Neural crest cell (in vitro differentiated cells): ENCODE measurements at places on chromosomes 6 and 20. TPM values are rescaled to one million over a fixed set of nuclear protein-coding genes. Genes with fewer than 3 reads are reported as not detected.

The SEMG1 gene
- total RNA-seq = not detected in 2 replicates

The VGLL2 gene
- 0.16 and 0.25 TPM in 2 replicates for total RNA-seq

The TCF21 gene
- total RNA-seq = not detected in 2 replicates

GRCh38 chr20:50313827-50314677, 123.4 kb downstream of the CEBPB start:
- DNase-seq = no peak

- no peak for DNase-seq
Measured at GRCh38 chr6:20946022-20946421, 411.8 kb downstream of the CDKAL1 start.

The ZNF334 gene
- 21.0 and 21.4 TPM in 2 replicates for total RNA-seq

The SLC17A2 gene
- not detected in 2 replicates for total RNA-seq

GRCh38 chr6:154543628-154544027, 33.1 kb upstream of the CNKSR3 start:
- no peak for DNase-seq

DNA sequence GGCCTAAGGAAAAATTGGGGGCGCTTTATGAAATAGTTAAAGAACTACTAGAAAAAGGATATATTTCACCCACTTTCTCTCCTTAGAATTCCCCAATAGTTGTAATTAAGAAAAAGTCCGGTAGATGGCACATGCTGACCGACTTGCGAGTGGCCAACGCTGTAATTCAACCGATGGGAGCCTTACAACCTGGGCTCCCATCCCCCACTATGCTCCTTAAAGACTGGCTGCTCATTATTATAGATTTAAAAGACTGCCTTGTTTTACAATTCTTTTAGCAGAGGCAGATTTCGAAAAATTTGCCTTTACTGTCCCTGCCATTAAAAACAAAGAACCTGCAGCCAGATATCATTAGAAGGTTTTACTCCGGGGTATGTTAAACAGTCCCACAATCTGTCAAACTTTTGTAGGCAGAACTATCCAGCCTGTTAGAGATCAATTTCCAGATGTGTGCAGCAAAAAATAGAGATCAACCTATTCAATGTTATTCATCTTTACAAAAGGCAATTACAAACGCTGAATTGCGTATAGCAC, 58.5 kb upstream of the PRSS16 start:
- DNase-seq = peak; percentile 39

DNA sequence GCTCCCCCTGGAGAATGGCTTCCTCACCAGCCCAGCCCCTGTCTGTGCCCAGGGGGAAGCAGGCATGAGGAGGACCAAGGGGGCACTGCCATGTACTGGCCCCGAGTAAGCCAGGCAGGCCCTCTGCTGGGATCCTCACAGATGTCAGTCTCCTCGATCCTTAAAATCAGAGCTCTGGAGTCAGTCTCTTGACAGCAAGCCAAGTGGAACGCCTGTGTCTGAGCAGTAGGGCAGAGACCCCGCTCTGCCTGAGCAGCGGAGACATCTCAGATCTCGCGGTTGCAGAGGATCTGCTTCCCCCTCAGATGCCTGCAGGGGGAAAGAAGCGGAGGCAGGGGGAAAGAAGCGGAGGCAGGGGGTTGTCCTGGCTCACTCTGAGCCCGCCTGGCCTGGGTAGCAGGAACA, 92.6 kb downstream of the SNX5 start:
- DNase-seq = no peak

DNA sequence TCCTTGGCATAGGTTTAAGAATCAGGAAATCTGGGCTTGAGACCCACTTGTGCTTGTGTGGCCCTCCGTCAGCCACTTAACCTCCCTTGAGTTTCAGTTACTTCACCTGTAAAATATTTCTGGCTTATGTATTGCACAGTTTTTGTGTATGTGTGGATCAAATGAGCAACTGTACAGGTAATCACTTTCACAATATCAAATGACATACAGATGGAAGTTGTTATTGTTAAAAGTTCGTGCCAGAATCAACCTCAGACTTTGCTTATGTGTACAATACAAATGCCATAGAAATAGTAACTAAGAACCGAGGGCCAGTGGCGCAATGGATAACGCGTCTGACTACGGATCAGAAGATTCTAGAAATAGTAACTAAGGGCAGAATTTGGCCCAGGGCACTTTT, 65.6 kb upstream of the KIF13A start:
- no peak for DNase-seq

- no peak for DNase-seq
Measured at GRCh38 chr6:106746652-106747051, 117.3 kb downstream of the QRSL1 start.

DNA sequence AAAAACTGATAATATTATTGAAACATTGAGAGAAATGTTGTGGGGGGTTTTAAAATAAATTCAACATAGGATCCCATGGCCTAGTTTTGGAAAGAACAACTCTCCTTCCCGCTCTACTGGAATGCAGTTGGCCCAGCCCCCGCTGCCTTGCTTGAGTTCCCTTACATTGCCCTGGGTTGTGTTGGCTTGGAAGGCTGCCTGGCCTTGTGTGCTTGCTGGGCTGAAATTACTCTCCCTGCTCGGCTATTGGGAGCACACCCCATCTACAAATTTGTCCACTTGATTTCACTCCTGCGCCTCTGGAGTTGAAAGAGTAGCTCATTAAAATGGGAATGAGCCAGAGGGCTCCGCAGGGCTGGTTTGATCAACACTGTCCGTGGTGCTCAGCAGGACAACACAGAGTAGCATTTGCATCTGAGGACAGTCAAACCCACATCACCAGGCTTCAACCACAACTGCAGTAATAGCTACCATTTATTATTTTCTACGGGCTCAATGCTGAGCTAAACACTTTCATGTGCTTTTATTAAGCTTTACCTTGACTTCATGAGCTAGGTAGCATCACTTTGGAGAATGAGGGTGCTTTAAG, 35.2 kb downstream of the DOK5 start:
- DNase-seq = no peak

DNA sequence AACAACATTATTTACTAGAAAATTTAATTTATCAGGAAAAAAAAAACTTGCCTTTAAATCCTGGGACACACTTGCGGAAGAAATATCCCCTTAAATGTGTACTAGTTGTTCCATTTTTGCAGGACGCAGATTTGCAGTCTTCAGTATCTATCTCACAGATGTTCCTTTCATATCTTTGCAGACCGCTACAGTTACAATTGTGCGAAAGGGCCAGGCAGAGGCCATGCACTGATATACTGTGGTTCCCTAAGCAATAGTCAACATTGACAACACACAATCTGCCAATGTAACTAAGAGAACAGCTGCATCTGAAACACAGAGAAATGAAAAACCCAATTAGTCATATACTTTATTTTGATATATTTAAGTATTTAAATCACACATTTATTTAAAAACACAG, 411.2 kb downstream of the EYS start:
- DNase-seq = no peak

DNA sequence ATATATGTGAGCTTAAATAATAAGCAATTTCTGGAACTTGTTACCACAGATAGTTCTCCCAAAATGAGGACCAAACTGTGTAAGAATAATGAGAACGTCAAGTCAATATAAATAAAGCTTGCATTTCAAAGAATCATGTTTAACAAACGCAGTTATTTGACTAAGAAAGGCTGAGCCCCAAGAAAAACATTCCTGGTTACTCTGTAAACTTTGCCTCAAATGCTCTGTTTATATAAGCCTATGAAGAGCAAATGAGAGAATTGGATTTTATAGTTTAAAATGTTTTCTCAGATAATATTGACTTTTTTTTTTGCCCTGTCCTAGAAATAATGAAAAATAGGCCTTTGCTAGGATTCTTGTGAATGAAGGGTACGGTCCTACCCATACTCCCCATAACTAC, 81.3 kb downstream of the C6orf52 start:
- DNase-seq = no peak

The SSTR4 gene
- not detected in 2 replicates for total RNA-seq

- DNase-seq = no peak
Measured at GRCh38 chr20:3765171-3765882, 2.2 kb downstream of the ADISSP start.

DNA sequence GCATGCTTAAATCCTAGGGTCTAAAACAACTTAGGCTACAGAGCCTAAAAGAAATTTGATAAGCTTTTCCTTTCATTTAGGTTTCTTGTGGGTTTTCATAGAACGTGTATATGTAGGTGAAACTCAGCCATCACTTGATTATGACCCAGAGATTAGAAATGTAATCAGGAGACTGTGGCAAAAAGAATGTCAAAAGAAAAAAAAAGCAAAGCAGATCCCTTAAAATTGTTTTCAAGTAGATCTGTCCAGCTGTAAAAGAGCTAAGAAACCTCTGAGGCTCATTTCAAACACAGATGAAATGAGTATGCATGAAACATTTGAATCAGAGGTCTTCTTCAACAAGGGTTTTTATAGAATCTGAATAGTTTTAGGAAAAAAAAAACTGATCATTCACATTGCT, 341.3 kb upstream of the PRDM1 start:
- no peak for DNase-seq

The C20orf144 gene
- total RNA-seq = 0.44 and 0.82 TPM in 2 replicates

The PBOV1 gene
- not detected in 2 replicates for total RNA-seq

The MYH7B gene
- total RNA-seq = 0.55 and 0.77 TPM in 2 replicates

DNA sequence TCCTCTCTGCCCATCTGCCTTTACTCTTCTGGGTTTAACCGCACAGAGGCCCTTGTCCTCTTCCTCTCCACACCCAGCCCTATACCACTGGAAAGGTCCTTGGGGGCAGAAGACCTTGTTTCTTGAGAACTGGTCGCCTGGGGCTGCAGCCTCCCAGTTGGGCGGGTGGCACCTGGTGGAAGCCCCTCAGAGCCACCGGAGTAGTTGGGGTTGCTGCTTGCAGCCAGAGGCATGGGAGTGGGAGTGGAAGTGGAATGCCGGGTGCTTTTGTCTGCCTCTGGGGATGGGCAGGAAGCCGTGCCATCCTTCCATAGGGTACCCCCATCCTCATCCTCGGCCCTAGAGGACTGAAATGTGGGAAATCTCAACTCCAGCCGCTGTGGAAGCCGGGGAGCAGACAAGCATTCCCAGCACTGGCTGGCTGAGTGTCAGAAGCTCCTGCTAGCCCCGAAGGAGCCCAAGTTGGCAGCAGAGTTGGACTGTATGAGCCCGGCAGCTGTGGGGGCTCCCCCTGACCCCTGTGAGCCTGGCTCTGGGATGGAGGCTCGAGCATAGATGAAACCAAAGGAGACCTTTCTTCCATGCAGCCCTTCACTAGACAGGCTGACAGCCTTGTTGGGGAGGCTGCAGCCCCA, 1.2 kb downstream of the VSTM2L start:
- DNase-seq = no peak

GRCh38 chr20:35297740-35298139, 5.5 kb upstream of the FAM83C start:
- DNase-seq = no peak

DNA sequence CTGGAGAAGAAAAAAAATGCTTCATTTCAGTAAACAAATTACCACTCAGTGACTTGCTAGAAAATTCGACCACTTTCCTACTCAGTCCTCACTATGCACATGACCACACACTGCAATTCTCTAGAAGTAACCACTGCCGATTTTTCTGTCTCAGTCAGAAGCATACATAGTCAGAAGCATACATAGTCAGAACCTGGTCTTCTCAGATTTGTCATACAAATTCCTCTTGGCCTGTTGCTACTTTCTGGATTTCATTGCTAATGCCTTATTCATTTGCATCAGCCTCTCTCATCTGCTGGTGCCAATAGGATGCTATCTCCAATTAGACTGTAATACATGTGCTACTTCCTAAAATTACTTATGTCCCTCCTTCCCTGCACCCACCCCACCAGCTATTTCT, 10.2 kb upstream of the KIF16B start:
- DNase-seq = no peak

The PTCRA gene
- not detected in 2 replicates for total RNA-seq

The EYA4 gene
- total RNA-seq = 0.86 and 1.6 TPM in 2 replicates

The ESR1 gene
- not detected in 2 replicates for total RNA-seq

GRCh38 chr20:46551522-46552381, 1.3 kb upstream of the OCSTAMP start:
- no peak for DNase-seq

- no peak for DNase-seq
Measured at GRCh38 chr20:23241416-23241815, 109.2 kb upstream of the NXT1 start.

The HLA-DQA2 gene
- total RNA-seq = not detected in 2 replicates

- DNase-seq = no peak
Measured at GRCh38 chr6:163735076-163735475, 320.6 kb downstream of the QKI start.

The LY6G6D gene
- total RNA-seq = not detected in 2 replicates

The PAX1 gene
- not detected in 2 replicates for total RNA-seq

DNA sequence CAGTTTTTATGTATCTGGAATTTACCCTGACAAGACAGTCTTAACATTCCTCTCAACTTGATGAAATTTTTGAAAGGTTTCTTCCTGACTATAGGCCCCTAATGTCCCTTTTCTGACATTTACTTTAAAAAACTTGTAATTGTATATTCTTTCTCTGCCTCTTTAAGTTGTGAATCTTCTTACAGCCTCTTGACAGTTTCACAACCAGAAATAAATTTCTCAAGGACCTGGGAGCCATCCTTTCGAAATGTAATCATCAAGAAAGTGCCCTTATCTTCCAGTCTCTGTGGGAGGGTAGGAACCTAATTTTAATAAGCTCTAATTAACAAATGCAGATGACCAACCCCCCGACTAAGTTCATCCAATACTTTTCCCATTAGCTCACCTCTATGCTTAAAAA, 403.6 kb upstream of the GJE1 start:
- no peak for DNase-seq

- DNase-seq = no peak
Measured at GRCh38 chr20:25270829-25271251, 23.0 kb downstream of the PYGB start.

DNA sequence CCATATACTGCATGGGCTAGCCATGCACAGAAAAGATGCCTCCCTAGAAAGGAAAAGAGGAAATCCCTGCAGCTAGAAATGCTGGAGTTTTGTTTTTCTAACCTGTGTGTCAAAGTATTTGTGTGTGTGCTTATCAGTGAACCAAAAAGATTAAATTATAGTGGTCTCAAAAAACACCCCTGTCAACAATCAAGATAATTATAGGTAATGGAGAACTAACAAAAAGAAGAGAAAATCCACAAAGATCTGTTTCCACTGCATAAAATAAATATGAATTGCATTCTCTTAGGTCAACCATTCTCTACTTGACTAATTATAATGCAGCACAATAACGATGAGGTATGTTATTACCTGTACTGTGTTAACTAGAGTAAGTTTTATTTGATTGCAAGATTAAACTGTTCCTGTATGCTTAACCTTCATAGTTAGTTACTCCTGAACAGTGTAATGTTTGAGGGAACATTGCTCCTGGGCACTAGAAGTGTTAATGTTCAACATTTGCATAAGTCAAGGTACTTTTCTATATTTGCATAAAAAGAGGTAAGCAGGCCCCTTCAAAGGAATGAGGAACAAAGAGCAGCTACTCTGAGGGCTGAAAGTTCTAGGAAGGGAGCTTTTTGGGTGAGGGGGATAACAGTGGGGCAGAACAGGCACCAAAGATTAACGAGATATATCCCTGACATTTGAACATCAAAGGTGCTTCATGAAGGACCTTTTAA, 212.1 kb downstream of the BTBD9 start:
- DNase-seq = no peak

GRCh38 chr6:20056350-20056992, 155.8 kb downstream of the MBOAT1 start:
- peak; percentile 10 for DNase-seq

The DNAH8 gene
- total RNA-seq = 0.05 and 0.39 TPM in 2 replicates
